Stimulated activated CD4-positive, alpha-beta T cell treated with anti-CD3 and anti-CD28 coated beads, TNF-alpha, amount 100 ng/mL, for 4 hours (primary cell): ENCODE measurements at places on chromosomes 7 and 10.
A peak's percentile ranks its signal among the peaks of the same experiment; 100 is the strongest.

- no peak for DNase-seq
Measured at GRCh38 chr7:83856094-83856493, 207.2 kb upstream of the SEMA3E start.

- DNase-seq, result no peak
Measured at GRCh38 chr7:92303761-92304160, 58.0 kb downstream of the ANKIB1 start.

DNA sequence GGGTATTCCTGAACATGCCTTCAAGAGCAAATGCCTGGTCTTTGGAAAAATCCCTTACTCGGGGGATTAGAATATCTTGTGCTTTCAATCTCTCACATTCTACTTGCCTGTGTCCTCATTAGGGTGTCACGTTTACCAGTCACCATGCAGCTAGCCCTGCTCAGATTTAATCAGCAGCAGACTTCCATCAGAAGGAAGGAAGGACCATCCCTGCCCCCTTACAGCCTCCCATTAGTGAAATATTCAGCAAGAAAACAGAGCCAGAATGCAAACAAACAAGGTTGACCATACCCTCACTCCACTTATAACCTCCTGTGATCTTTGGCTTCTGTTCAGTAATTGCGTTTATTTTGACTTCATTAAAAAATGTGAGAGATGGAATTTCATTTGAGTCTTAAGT lies 208.6 kb downstream of the CXCL12 start:
- DNase-seq, result no peak

DNA sequence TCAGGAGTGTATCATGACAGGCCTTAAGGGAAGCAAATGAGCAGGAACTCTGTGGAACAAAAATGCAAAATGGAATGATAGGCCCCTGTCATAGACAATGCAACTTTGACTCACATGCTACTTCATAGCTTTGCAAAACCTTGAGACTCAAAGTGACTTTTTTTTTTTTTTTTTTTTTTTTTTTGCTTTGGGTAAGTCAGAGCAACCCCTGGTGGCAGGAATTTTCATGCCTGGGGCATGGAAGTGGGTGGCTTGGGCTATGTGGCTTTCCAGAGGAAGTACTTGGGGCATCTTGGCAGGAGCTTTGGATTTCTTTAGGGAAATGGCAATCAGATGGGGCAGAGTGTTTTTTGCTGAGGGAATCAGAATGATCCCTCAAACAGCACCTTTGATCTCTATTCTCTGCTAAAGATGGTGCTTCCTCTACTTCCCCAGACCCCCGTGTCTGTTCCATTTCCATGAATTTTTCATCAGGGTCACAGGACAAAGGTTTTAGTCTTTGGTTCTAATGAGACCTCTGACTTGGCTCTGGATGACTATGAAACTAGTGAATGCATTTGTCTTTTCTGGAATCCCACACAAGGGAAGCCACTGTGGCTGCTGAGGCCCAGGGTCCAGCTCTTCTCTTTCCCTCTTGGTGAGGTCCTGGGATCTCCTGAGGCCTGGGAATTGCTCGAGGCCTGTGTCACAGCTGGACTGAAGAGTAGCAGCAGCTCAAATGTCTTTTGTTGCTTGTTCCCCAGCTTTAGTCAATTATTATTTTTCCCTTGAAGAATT lies 62.8 kb downstream of the TACC2 start:
- DNase-seq, result no peak

DNA sequence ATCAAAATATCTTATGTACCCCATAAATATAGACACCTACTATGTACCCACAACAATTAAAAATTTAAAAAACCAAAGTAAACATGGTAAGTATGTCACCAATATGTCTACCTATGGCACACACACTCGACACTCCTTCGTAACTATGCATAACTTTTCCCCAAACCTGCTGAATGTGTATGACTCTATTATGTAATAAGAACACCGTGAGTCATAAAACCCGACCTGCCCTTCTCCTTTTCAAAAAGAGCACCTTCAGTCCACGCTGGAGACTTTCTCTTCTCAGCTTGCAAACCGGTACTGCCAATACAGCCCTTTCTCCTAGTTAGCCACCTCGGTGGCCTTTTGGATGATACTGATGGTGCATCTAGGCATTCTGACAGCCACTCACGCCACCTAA lies 186.3 kb downstream of the PRPF18 start:
- no peak for DNase-seq

DNA sequence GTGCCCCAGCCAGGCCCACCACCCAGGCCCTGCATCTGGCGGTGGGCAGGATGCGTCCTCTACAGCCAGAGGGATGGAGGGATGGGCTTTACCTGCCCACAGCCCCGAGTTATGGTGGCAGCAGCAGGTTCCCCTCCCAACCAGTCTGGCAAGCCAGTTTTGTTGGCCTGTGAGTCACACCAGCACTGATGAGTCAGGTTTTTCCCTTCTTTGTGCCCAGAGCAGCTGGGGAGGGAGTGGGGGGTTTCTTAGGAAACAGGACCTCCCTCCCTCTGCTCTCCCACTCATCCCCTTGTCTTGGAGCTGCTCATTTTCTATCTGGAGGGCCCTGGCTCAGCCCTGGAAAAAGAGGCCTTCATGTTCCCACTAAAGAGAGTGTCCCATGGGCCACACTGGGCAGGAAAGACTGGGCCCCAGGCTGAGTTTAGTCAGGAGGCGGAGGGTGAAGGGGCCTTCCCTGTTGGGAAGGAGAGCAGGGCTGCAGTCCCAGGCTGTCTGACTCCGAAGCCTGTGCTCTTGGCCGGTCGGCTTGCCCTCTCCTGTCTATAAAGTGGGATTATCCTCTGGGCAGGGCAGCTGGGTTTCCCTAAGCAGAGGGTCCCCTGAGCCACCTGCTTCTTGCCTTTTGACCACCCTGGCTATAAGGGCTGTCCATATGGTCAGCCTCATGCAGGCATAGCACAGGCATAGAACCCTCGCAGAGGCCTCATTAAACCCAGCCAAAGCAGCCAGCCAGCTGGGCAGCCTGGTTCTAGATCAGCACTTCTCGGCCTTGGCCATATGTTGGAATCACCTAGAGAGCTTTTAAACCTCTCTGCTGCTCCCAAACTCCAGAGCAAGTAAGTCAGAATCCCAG lies 30.2 kb upstream of the ANKRD2 start:
- DNase-seq, result peak; percentile 25

- DNase-seq, result no peak
Measured at GRCh38 chr7:155455132-155455693, 2.7 kb upstream of the EN2 start.

DNA sequence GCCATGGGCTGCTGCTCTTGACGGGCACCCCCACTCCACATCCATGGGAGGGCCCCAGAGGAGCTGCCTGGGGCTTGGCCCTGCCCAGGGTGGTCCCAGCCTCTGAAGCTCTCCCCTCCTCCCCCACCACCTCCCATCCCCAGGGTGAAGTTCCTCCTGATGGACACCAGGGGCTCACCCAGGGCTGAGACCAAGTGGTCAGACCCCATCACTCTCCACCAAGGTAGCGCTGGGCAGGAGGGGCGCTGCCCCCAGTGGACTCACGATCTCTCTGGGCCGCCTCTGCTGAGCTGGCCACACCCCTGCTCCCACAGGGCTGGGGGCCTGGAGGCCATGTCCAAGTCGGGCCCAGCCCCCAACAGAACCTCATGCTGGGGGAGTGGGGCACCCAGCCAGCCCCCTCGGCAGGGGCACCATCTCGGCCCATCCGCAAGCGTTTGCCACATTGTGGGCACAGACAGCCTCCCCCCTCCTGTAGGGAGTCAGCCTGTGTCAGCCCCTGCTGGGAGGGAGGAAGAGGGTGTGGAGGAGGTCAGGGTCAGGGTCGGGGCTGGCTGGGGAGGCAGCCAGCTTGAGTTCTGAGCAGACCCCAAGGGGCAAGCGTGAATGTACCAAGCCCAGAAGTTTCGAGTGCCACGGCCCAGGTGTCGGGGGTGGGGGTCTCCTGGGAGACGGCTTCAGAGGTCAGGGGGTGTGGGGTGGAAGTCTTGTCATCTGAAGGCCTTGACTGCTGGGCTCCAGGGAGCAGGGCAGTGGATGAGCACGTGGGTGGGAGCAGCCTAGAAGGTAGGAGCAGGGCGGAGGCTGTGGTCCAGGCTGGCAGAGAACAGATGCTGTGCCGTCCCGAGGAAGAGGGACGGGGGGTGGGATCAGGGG lies 2.8 kb downstream of the UPK3B start:
- no peak for DNase-seq

DNA sequence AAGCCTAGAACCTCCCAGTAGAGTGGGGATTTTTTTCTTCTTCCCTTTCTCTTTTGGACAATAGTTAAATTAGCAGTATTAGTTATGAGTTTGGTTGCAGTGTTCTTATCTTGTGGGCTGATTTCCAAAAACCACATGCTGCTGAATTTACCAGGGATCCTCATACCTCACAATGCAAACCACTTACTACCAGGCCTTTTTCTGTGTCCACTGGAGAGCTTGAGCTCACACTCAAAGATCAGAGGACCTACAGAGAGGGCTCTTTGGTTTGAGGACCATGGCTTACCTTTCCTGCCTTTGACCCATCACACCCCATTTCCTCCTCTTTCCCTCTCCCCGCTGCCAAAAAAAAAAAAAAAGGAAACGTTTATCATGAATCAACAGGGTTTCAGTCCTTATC lies 5.4 kb downstream of the OPN1SW start:
- DNase-seq, result no peak

DNA sequence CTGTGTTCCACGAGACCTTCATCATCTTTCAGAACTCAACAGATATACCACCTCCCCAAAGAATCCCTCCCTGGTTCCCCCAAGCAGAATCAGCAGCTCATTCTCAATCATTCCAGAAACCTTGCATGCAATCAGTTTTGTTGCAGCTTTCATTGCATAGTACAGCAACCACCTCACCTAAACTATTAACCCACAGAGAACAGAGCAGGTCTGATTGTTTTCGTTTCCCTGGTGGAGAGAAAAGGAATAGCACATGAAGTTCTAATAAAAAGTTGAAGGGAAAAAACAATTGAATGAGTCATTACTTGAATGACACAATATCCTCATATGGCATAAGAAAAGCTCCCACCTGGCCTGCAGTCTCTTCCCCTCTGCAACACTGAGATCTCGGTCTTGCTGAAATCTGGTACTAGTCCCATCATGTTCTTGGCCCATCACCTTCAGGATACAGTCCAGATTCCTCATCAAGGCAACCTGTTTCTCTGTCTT lies 147.1 kb upstream of the GDF10 start:
- DNase-seq, result no peak

GRCh38 chr10:66591865-66592264 lies 334.0 kb upstream of the LRRTM3 start:
- no peak for DNase-seq

GRCh38 chr7:1346851-1347250 lies 112.4 kb downstream of the MICALL2 start:
- DNase-seq, result no peak

DNA sequence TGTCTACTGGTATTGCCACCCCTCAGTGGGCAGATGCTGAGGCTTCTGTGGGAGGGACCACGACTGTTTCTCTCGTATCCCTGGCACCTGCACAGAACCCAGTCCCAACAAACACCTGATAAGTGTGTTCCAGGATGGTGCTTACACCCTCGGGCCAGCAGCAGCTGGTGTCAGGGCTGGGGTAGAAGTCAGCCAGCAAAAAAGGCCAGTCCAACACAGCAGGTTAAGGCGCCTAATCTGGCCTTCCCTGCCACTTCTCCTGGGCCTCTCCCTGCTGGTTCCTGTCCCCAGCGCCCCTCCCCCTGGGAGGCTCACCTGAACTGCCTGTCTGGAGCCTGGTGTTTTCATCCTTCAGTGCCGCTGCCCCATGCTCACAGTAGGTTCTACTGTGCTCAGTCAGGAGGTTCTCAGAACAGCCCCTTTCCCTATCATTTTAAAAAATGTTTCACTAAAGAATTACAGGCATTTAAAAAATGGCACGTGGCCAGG lies 20.0 kb downstream of the PODXL start:
- no peak for DNase-seq

DNA sequence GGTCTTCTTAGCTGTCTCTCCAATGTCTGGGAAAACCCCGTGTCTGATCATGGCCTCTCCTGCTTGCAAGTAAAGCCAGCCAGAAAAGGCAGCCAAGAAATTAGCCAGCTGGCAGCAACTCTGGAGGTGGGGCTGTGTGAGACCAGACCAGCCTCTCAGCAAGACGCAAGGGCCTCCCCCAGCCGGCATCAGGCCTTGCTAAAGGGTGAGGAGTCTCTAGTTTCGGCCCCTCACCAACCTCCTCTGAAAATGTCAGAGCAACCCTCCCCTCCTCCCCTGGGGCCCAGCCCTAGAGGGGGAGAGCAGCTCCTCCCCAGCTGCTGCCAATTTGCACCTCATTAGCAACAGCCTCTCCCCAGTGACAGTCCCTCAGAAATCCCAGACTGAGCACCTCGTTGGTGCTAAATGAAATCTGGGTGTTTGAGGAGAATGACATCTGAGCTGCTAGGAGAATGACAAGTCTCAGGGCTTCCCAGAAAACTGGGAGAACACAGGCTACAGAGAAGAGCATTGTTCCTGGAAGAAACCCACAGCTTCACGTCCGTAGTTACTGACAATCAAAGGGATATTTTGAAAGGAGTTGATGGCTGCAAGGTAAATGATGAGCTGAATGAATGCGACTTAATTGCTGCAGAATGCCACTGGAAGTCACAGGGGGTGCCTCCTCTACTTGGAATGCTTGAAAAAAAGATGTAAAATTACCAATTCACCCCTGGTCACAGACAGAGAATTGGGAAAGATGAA lies 25.9 kb downstream of the DGKI start:
- no peak for DNase-seq

- DNase-seq, result no peak
Measured at GRCh38 chr7:18762189-18762588, 266.6 kb downstream of the HDAC9 start.

GRCh38 chr10:83367036-83367435 lies 772.3 kb upstream of the GHITM start:
- DNase-seq, result no peak

DNA sequence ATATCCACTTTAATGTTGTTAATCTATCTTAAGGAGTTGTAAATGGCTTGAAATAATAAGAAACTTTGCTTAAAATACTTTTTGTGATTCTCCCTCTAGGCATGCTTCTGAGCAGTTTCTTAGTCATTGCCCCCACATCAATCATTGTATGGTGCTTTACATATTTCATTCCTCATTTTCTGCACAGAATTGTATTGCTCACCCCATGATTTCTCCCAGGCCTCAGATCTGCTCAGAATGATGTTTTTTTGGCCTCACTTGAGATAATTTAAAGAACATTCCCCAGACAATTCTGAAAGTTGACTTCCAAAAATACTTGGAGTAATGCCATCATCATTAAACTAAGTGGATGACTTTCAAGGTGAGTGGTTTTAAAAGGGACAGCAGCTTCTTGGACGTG lies 82.1 kb upstream of the PRPS1L1 start:
- DNase-seq, result no peak

DNA sequence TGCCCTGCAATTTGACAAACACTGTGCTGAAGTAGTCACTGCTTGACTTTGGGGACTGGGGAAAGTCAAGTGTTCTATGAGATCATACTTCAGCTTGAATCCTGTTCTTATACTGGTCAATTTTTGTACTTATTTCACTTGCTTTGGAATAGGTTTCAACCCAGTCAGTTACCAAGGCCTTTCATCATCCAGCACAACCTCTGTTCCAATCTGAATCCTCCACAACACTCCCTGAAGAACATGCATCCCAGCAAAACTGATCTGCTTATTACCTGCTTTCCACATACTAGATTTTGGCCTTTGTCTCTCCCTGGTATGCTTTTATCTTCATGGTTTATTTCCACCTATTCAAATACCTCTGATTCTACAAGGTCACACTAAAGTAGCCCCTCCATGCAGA lies 29.5 kb downstream of the DPY19L1 start:
- no peak for DNase-seq
